Central memory CD8-positive, alpha-beta T cell (primary cell): ENCODE measurements at places on chromosomes 7 and 10.
A peak's percentile ranks its signal among the peaks of the same experiment; 100 is the strongest.

DNA sequence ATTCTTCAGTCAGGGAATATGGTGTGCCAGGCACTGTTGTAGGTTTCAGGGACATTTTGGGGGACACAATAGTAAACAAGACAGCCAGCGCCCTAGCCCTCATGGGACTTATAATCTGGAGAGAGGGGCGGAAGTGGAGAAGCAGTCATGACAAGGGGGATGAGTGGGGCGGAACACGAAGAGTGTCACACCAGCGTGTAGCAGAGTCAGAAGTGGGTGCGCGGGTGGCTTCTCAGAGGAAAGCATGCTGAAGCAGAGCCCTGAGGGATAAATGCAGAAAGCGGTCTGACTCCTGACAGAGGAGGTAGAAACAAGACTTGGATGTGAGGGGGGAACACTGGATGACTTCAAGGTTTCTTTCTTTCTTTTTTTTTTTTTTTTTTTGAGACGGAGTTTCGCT is 160.3 kb upstream of the LYZL2 start:
- no peaks in the 10 kb centered on the region for H3K27me3 ChIP-seq
- no peak overlapping the region for H3K4me3 ChIP-seq
- H3K4me1 ChIP-seq = peaks cover 33% of the 10 kb centered on the region
- DNase-seq = no peak
- H3K27ac ChIP-seq = no peak overlapping the region
- H3K36me3 ChIP-seq = peaks cover 1% of the 10 kb centered on the region

DNA sequence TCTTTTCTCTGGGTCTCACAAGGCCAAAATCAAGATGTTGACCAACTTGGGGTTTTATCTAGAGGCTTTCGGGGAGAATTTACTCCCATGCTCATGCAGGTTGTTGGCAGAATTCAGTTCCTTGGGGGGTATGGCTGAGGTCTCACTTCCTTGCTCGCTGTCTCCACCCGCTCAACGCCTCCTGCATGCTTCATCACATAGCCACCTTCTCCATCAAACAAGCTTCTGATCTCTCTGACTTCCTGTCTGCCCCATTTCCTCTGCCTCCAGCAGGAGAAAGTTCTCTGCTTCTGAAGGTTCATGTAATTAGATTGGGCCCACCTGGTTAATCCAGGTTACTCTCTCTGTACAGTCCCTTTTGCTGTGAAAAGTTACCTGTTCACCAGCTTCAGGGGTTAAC is 179.1 kb upstream of the FZD1 start:
- no peaks in the 10 kb centered on the region for H3K4me1 ChIP-seq
- H3K4me3 ChIP-seq = no peak overlapping the region
- DNase-seq = no peak
- H3K27ac ChIP-seq = no peak overlapping the region
- no peaks in the 10 kb centered on the region for H3K27me3 ChIP-seq
- no peaks in the 10 kb centered on the region for H3K36me3 ChIP-seq

DNA sequence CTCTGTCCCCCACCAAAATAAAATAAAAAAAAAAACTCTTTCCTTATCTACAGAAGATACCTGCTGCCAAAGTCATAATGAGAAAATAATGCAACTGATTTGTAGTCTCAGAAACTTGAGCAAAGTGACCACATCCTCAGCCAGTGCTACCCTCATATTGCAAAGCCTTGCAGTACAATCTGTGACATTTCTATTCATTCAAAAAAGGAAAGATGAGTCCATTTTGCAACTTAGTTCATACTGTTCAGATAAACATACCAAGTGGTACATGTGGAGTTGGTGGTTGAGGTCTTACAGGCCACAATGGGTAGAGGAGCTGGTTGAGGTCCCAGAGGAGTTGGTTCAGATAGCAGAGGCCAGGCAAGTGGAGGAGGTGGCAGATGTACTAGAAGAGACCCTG is 6.5 kb upstream of the EIF5AL1 start:
- peaks cover 20% of the 10 kb centered on the region for H3K27me3 ChIP-seq
- no peaks in the 10 kb centered on the region for H3K36me3 ChIP-seq
- no peak overlapping the region for H3K27ac ChIP-seq
- no peaks in the 10 kb centered on the region for H3K4me1 ChIP-seq
- H3K4me3 ChIP-seq = no peak overlapping the region

- no peak overlapping the region for H3K27ac ChIP-seq
- peaks cover 14% of the 10 kb centered on the region for H3K4me1 ChIP-seq
- no peaks in the 10 kb centered on the region for H3K27me3 ChIP-seq
- DNase-seq = no peak
Observed at GRCh38 chr10:62068464-62068863, 167.0 kb downstream of the ARID5B start.

- H3K27ac ChIP-seq = no peak overlapping the region
- no peaks in the 10 kb centered on the region for H3K36me3 ChIP-seq
- H3K4me1 ChIP-seq = no peaks in the 10 kb centered on the region
Observed at GRCh38 chr7:89549768-89550167, 604.5 kb upstream of the STEAP1 start.

DNA sequence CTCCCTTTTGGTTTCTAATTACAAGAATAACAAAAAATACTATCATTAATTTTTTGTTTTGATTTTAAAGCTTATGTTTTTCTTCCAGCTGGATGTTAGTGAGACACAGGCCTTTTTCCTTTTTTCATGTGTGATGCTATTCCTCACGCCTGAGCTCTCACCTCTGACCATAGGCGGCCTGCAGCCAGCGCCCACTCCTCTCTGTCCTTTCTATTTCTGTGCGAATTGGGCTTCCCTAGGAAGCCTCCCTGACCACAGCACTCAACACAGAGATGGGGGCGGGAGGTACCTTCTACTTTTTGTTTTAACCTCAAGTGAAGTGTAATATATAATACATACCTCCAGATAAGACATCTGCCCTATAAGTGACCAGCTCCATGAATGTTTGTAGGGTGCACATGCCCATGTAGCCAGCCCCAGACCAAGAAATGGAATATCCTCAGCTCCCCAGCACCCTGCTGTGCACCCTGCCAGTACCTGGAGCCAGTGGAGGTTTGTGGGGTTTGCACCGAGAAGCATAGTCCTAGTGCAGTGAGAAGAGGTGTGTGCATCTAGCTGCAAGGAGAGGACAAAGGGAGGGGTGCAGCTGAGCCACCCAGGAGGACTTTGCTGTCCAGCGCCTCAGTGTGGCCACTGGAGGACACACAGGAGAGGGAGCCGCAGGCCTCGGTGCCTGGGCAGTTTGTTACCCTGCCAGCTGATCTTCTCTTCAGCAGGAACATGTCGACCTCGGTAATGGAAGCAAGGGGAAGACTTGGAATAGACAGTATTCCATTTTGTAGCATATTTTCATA is 38.5 kb downstream of the BNIP3 start:
- DNase-seq = no peak
- H3K4me1 ChIP-seq = peaks cover 10% of the 10 kb centered on the region
- peak overlapping the region; percentile 64 for H3K27ac ChIP-seq
- no peak overlapping the region for H3K4me3 ChIP-seq

GRCh38 chr10:70328967-70329366 is 45.2 kb upstream of the NPFFR1 start:
- no peaks in the 10 kb centered on the region for H3K27me3 ChIP-seq
- H3K4me1 ChIP-seq = peaks cover 27% of the 10 kb centered on the region
- no peak overlapping the region for H3K27ac ChIP-seq
- no peak for DNase-seq

DNA sequence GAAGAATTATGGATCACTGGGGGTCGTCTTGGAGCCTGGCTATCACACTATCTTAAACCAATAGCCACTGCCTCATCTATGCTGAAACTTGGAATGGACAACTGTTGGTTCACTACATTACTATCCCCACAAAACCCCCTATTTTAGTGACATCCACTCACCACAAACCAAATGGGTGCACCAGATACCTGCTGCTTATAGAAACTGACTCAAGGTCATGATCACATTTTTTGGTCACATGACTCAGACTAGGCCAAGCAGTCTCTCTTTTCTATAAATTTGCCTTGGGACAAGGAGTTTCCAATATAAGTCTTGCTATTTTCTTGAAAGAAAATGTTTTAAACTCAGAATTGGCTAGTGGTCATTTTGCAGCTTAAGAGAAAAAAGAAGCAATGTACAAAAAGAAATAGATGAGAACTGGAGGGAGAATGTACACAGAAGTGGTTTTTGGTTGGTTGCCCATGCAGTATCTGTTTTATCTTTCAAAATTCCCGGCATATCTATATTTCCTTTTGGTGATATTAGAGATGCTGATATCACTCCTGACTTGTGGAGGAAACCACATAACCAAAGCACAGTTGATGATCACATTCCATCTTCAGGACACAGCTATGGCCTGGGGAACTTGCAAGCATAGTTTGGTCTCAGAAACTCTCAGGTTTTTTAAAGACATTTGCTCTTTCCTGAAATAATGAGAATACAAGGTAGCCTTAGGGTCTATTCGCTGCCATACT is 85.2 kb upstream of the CACNA2D1 start:
- no peaks in the 10 kb centered on the region for H3K27me3 ChIP-seq
- DNase-seq = no peak
- no peaks in the 10 kb centered on the region for H3K36me3 ChIP-seq
- no peak overlapping the region for H3K4me3 ChIP-seq
- no peaks in the 10 kb centered on the region for H3K4me1 ChIP-seq

DNA sequence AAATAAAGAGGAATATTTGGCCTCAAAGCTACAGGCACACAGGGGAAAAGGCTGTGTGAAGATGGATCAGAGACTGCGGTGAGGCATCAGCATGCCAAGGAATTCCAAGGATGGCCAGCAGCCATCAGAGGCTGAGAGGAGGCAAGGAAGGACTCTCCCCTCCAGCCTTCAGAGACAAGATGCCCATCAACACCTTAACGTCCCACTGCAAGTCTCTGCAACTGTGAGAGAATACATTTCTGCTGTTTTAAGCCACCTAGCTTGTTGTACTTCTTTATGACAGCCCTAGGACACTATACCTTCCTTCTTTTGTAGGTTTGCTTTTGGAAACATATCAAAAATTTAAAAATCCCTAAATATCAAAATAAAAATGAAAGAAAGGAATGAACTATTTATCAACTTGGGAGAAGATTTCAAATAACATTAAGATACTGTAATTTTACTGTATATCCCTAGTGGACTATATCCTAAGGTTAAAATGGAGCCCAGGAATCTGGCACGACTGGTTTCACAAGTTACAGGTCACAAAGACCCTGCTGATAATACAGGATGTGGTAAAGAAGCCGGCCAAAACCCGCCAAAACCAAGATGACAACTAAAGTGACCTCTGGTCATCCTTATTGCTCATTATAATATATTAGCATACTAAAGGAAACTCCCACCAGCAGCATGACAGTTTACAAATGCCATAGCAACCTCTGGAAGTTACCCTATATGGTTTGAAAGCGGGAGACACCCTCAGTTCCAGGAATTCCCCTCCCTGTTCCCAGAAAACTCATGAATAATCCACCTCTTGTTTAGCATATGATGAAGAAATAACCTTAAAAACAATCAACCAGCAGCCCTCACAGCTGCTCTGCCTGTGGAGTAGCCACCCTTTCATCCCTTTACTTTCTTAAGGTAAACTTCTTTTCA is 185.2 kb downstream of the AVL9 start:
- DNase-seq = no peak
- H3K4me1 ChIP-seq = no peaks in the 10 kb centered on the region
- H3K36me3 ChIP-seq = no peaks in the 10 kb centered on the region

DNA sequence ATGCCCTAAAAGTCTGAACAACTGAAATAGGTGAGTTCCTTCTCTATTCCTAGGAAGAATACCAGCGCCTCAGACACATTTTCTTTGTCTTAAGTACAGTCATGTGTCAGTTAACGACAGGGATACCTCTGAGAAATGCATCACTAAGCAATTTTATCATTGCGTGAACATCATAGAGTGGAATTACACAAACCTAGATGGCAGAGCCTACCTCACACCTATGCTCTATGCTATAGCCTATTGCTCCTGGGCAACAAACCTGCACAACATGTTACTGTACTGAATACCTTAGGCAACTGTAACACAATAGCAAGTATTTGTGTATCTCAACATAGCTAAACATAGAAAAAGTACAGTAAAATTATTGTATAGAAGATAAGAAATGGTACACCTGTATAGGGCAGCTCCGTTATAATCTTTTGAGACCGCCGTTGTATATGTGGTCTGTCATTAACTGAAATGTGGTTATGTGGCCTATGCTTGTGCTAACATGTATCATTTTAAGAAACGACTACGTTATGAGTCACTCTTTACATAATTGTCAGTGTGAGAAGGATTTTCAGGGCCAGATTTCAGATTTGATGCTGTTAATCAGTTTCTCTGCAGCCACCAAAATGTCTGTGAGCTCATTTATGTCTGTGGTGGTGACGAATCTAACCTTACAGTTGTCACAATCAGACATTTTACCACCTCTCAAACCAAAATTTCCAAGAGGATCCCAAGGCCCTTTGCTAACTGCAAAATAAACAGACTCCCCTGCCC is 66.1 kb upstream of the STK17A start:
- H3K27ac ChIP-seq = no peak overlapping the region
- no peak for DNase-seq
- H3K36me3 ChIP-seq = no peaks in the 10 kb centered on the region

GRCh38 chr10:48414778-48415177 is 108.3 kb downstream of the MAPK8 start:
- no peak overlapping the region for H3K27ac ChIP-seq
- peaks cover 23% of the 10 kb centered on the region for H3K36me3 ChIP-seq
- H3K27me3 ChIP-seq = no peaks in the 10 kb centered on the region

DNA sequence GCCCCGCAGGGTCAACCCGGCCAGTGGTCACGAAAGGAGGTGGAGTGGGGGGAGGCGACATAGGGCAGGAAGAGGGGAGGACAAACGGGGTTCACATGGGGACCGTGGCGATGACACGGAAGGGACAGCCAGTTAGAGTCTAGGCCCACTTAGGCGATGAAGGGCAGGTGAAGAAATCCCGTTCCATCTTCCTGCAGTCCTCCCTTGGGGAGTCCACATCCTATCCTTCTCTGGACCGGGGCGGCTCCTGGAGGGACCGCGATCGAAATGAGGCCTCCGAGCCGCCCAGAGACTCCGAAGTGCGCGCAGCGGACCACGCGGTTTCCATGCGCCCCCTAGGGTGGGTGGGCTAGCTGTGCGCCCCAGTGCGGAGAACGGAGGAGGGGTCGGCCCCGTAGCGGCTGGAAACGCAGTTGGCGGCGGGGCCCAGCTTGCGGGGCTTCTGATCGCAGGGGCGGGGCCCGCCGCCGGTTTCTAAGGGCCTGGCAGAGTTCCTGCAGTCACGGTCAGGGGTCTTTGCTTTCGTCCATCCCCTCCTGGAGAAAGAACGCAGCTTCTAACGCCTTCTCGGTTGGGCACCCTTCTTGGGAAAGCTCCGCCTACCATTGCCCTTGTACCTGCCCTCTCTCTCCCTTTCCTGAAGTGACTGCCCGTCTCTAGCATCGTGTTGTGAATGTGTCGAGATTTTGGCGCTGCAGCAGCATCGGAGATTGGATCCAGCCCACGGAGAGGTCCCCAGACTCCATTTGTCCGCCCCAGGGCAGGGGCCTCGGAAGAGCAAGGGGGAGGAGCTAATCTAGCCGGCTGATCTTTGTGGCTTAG is 17.9 kb upstream of the TMEM225B start:
- peaks cover 20% of the 10 kb centered on the region for H3K4me1 ChIP-seq
- peak overlapping the region; percentile 81 for H3K27ac ChIP-seq
- peak; percentile 26 for DNase-seq
- H3K4me3 ChIP-seq = peak overlapping the region; percentile 88
- peaks cover 5% of the 10 kb centered on the region for H3K36me3 ChIP-seq
- H3K27me3 ChIP-seq = peaks cover 5% of the 10 kb centered on the region
